Mucosa of gallbladder (tissue), 1 donor: ENCODE measurements at places on chromosomes 16 and 17.

DNA sequence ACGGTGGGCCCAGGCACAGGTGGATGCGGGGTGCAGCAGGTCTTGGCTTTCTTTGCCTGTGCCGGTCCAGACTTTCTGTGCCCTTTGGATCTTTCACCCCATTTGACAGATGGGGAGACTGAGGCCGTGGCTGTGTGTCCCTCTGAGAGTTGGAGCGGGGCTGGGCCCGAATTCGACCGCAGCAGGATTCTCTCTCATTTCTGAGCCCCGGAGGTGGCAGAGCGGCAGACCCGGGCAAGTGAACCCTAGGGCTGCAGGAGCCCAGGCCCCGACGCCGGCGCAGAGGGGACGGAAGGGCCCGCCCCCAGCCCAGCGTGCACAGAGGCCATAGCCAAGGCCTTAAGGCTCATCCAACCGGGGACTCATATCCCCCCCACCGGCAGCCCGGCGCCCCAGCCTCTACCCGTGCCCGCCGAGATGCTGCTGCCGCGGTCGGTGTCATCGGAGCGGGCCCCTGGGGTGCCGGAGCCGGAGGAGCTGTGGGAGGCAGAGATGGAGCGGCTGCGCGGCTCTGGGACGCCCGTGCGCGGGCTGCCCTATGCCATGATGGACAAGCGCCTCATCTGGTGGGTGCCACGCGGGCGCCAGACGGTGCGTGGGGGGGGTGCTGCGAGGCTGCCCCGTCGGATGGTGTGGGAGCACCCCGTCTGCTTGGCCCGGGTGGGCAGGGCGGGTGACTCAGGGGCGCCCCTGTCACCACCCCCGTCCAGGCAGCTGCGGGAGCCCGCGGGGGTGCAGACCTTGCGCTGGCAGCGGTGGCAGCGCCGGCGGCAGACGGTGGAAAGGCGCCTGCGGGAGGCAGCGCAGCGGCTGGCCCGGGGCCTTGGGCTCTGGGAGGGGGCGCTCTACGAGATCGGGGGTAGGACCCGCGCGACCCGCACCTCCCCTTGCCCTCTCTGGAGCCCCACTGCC lies 857 bp downstream of the TMC8 start:
- DNase-seq = no peak

DNA sequence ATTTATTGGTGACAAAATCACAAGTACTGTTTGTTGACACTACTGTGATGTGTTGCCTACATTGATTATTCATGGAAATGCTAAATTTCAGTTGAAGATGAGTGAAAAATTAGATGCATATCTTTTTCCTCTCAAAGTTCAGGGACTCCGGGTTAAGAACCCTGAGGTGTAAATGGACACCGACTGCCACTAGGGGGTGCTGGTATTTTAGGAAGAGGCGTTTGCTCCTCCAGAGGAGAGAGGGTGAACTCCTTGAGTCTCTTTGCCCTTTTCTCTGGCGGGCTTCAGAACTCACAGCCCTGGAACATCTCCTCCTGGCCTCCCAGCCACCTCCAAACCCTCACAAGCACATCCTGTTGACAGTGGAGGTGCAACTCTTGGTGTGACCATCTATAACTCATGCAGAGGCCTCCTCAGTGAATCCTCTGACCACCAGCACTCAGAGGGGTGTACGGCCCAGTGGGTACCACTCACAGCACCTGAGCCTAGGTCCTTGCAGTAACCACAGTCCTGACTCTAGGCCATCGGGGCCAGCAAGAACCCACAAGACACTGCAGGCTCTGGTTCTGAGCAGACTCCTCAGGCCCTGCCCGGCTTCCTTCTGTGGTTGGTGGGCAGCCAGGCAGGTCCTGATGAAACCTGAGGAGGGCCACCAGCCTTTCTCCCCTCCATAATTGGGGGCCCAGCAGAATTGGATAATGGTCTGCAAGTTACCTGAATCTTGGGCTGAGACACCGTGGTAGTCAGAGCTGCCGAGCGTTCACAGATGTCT lies 26.2 kb upstream of the PIK3R5 start:
- DNase-seq = peak; percentile 55

- no peak for DNase-seq
Observed at GRCh38 chr16:78072275-78072674, 27.2 kb upstream of the WWOX start.

GRCh38 chr17:47776330-47777197 lies 43.5 kb downstream of the TBX21 start:
- no peak for DNase-seq

- no peak for DNase-seq
Observed at GRCh38 chr16:78460428-78460827, 361.0 kb downstream of the WWOX start.

DNA sequence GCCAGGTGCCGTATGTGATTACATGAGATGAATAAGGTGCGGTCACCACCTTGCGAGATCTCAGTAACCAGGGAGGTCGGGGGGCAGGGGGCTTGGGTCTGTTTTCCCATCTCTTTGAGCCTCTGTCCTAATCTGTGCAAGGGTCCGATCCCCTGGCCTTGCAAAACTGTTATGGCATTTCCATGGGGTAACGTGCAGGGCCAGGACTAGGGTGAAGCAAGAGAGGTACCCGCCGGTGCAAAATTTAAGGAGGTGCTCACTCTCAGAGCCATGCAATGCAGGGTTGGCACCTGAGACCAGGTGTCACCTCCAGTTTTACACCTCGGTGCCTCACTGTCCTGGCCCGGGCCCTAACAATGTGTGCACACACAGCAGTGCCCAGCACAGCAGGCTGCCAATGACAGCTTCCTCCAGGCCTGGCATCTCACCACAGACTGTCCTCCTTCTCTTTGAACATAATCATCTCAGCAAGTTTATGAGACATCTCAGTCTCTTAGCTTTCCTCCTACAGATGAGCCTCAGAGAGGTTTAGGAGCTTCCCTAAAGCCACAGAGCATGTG lies 43.6 kb downstream of the C16orf95 start:
- DNase-seq = no peak
